Esophagus muscularis mucosa (tissue), 4 donors: ENCODE measurements at places on chromosomes 12 and 14. TPM values are rescaled to one million over a fixed set of nuclear protein-coding genes. Genes with fewer than 3 reads are reported as not detected.

DNA sequence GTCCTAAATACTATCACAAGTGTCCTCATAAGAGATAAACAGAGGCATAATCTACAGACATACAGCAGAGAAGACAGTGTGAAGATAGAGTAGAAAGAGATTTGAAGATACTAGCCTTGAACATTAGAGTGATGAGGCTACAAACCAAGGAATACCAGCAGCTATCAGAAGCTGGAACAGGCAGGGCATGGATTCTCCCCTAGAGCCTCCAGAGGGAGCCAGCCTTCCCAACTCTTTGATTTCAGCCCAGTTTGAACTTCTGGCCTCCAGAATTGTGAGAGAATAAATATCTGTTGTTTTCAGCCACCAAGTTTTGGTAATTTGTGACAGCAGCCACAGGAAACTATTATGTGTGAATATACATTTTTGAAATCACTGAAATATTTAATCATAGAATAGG, 47.2 kb downstream of the CCDC91 start:
- DNase-seq, result no peak

CACNA1C gene
- 44.1 TPM for total RNA-seq

DNA sequence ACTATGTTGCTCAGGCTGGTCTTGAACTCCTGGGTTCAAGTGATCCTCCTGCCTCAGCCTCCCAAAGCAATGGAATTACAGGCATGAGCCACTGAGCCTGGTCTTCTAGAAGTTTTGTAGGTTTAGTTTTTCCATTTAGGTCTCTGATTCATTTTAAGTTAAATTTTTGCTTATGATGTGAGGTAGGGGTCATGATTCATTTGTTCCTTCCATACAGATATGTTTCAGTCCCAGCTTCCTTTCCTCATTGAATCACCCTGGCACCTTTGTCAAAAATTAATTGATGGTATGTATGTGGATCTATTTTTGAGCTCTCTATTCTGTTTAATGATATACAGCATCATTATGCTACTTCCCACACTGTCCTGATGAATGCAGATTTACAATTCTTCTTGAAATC, 25.6 kb upstream of the CABP1 start:
- DNase-seq, result no peak

DNA sequence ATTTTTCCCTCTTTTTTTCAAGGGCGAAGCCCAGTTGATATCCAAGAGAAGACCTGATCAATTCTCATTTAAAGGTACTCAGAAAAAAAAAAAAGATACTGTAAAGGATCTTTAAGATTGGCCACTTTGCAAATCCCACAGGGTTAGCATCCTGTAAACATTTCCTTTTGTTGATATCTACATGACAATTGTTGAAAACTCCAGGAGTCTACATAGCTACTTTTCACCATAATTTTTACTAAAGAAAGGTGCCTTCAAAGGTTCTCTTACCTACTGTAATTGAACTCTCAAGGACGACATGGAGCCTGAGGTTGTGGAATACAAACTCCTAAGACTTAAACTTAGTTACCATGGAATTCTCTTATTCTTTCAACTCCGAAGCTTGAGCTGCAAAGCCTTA, 125.5 kb downstream of the HECTD4 start:
- no peak for DNase-seq

GRCh38 chr12:30580344-30580743, 115.3 kb downstream of the IPO8 start:
- DNase-seq, result no peak

MANSC4 gene
- 0.39 TPM for total RNA-seq

GRCh38 chr12:96447256-96447655, 42.1 kb upstream of the CFAP54 start:
- no peak for DNase-seq

DNA sequence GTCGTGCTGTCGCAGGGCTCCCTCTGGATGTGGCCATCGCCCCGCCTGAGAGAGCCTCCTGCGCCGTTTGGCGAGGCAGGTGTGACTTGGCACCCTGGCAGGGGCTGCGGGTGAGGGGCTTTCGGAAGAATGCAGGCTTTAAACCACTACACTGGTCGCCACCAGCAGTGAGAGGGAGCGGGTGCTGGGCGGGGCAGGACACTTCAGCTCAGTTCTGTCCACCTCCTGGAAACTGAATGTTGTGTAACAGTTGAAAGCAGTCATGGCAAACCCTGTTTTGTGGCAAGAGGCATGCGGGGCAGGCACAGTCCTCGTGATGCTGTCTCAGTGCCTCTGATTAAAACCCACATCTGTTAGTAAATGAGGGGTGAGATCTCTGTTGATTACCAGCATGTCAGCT, 55.9 kb downstream of the AACS start:
- DNase-seq, result no peak

AQP2 gene
- total RNA-seq, result not detected

DNA sequence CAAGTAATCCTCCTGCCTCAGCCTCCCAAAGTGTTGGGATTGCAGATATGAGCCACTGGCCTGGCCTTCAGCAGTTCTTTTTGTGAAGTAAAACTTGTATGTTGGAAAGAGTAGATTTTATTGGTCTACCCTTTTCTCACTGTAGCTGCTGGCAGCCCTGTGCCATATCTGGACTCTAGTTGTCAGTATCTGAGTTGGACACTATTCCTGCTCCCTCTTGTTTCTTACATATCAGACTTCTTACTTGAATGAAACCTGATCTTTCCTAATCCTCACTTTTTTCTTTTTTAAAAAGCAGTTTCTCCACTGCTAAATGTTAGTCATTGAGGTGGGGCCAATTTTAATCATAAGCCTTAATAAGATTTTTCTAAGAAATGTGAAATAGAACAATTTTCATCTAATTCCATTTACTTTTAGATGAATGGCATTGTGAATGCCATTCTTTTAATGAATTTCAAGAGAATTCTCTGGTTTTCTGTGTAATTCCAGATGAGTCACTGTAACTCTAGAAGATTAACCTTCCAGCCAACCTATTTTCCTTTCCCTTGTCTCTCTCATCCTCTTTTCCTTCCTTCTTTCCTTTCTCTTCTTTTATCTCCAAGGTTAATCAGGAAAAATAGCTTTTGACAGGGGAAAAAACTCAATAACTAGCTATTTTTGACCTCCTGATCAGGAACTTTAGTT, 88.7 kb downstream of the APAF1 start:
- DNase-seq, result no peak

DNA sequence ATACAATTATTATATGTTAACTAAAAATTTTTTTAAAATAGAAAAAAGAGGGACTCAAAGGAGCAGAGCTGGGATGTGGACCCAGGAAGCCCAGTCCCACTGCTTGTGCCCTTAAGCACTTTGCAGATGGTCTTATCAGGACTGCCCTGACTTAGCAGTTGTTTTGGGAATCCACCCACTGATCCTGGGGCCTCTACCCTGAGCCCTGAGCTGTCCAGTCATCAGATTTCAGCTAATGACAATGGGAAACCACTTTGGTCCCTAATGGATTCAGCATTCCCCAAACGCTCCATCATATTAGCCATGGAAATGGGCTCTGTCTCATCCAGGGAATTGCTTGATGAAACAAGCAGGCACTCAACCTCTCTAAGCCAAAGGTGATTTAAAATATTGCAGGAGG, 22.5 kb upstream of the WSCD2 start:
- DNase-seq, result no peak

NFE2 gene
- 0.32 TPM for total RNA-seq

GRCh38 chr12:50090391-50090790, 5.2 kb downstream of the SMARCD1 start:
- no peak for DNase-seq

GPR132 gene
- 2.5 TPM for total RNA-seq

EPYC gene
- total RNA-seq, result not detected

IKZF4 gene
- total RNA-seq, result 20.4 TPM

- peak; percentile 34 for DNase-seq
Observed at GRCh38 chr14:51327376-51327775, 87.3 kb downstream of the TMX1 start.

KCNA5 gene
- 2.5 TPM for total RNA-seq

- DNase-seq, result no peak
Observed at GRCh38 chr12:20350026-20350425, 18.3 kb upstream of the PDE3A start.

TSHR gene
- total RNA-seq, result 0.17 TPM

PAH gene
- not detected for total RNA-seq

TDRD9 gene
- total RNA-seq, result 3.2 TPM

- no peak for DNase-seq
Observed at GRCh38 chr12:117890137-117890536, 78.7 kb downstream of the KSR2 start.

DNA sequence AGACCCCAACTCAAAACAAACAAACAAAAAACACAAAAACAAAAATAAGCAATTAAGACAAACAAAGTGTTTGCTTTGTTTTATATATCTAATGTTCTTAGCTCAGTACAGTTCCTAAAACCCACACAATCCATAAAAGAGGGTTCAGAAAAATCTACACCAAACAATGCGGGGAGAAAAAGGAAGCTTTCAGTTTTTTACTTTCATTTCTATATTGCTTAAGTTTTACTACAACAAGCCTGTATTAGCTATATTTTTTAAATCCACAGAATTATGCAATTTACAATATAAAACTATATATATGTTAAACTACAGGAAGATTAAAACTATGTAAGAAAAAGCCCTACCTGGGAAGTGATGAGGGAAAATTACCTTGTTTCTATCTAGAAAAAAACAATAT, 41.4 kb downstream of the CLIP1 start:
- no peak for DNase-seq
